Esophagus squamous epithelium (tissue), 5 donors: ENCODE measurements at places on chromosomes 2 and 18. TPM values are rescaled to one million over a fixed set of nuclear protein-coding genes. Genes with fewer than 3 reads are reported as not detected.

GRCh38 chr2:778731-779350, 101.6 kb upstream of the TMEM18 start:
- no peak for DNase-seq

GRCh38 chr2:229297247-229297646, 26.2 kb upstream of the PID1 start:
- no peak for DNase-seq

- no peak for DNase-seq
These were observed 30.1 kb upstream of the ASB1 start for GRCh38 chr2:238396663-238397062.

- DNase-seq = no peak
These were observed 41.6 kb downstream of the THNSL2 start for GRCh38 chr2:88211809-88212154.

Gene GAL3ST2
- not detected for total RNA-seq

GRCh38 chr18:42052122-42052708, 97.2 kb downstream of the PIK3C3 start:
- DNase-seq = no peak

DNA sequence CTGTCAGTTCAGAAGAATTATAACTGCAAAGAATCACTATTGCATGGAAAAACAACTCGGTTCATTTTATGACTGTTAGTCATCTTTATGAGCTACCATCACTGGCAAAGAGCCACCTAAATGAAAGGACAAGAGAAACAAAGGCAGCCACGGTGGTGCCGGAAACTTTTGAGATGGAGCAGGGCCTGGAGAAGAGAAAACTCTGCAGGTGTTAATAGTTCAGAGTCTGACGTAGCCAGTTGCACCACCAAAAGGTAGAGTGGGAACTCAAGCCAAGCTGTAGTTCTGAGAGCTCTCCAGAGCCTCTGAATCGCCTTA, 110.9 kb downstream of the FTCDNL1 start:
- DNase-seq = no peak

- DNase-seq = no peak
These were observed 31.1 kb upstream of the GPC1 start for GRCh38 chr2:240404174-240404852.

DNA sequence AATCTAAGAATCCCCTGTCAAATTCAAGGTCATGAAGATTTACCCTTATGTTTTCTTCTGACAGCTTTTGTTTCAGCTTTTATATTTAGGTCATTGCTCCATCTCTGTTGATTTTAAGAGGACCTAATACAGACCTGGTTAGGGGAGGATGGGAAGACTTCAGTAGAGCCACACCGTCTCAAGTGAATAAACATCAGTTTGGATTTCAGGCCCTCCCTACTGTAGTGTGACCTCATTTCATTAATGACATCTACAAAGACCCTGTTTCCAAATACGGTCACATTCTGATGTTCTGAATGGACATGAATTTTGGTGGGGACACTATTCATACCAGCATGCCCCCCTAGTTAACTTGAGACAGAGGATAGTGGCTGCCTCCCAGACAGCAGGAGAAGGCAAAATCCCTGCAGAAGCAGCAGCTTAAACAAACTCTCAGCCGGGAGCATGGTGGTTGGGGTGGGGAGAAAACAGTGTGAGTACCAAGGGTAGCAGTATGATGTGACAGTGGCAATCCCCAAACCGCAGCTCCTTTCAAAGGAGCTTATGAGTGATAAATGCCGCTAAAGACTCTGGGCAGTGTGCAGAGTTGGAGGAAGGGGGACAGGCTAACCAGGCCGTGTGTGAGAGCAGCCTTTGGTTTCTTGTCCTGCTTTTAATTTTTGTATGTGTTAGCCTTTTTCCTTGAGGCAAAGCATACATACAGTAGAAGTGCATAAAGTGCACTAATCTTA, 65.9 kb upstream of the TNP1 start:
- no peak for DNase-seq

DNA sequence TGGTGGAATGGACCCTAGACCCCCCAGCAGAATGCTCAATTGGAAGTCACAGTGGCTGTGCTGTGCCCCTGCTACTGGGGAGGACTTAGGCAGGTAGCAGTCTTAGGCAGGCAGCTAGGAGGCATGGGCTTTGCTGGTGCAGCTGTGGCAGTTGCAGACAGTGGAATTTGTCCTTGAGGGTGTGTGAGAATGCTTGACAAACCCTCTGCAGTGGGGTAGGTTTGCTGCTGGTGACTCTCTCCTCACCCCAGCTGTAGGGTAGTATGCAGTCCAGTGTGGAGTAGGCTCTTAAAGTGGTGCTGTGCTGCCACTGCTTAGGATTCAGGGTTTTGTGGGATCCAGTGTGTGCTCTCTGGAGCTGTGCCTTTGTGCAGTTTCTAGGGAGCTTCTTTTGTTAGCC, 61.3 kb downstream of the NUP35 start:
- DNase-seq = no peak

DNA sequence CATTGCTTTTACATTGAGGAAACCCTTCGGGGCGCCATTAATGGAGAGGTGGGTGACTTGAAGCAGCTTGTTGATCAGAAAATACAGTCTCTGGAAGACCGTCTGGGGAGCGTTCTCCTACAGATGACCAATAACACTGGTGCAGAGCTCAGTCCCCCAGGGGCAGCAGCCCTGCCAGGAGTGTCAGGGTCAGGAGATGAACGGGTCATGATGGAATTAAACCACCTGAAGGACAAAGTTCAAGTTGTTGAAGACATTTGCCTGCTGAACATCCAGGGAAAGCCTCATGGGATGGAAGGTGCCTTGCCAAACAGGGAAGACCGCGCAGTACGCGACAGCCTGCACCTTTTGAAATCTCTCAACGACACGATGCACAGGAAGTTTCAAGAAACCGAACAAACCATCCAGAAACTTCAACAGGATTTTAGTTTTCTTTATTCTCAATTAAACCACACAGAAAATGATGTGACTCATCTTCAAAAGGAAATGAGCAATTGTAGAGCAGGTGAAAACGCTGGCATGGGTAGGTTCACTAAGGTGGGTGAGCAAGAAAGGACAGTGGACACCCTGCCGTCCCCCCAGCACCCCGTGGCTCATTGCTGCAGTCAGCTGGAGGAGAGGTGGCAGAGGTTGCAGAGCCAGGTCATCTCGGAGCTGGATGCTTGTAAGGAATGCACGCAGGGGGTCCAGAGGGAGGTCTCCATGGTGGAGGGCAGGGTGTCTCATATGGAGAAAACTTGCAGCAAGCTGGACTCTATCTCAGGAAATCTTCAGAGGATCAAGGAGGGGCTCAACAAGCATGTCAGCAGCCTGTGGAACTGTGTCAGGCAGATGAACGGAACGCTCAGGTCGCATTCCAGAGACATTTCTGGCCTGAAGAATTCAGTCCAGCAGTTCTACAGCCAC, 45.0 kb downstream of the EMILIN2 start:
- no peak for DNase-seq

Gene HRH4
- total RNA-seq = not detected

GRCh38 chr2:86476092-86476491, 34.9 kb downstream of the KDM3A start:
- no peak for DNase-seq

Gene CXCR1
- not detected for total RNA-seq

Gene PID1
- 1.0 TPM for total RNA-seq

DNA sequence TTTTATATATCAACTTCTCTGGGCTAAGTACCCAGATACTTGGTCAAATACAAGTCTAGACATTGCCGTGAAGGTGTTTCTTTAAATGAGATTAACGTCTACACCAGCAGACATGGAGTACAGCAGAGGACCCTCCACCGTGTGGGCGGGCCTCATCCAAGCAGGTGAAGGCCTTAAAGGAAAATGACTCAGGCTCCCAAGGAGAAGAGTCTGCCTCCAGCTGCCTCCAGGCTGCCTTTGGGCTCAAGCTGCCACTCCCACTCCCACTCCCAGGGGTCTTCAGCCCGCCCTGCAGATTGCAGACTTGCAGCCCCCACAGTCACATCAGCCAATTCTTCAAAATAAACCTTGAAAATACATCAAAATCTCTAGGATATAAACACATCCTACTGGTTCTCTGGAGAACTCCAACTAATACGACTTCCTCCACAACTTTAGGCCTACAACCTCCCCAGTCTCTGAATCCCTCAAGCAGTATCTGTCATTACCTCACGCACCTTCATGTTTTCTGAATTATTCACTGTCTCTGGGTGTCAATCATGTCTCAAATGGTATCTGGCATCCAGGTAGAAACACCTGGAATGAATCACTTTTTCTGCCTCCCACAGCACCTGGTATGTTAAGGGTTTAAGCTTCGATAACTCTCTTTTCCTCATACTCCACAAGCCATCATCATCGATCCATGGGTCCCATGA, 6.9 kb downstream of the ITGB1BP1 start:
- no peak for DNase-seq

Gene GNAL
- total RNA-seq = 11.4 TPM

Gene RFTN2
- not detected for total RNA-seq

- no peak for DNase-seq
These were observed 208.2 kb downstream of the FBXO15 start for GRCh38 chr18:73939391-73939790.

Gene FAM124B
- total RNA-seq = 2.7 TPM

- no peak for DNase-seq
These were observed 1027.7 kb downstream of the TMEM182 start for GRCh38 chr2:103789381-103790095.

GRCh38 chr2:73020657-73021370, 50.7 kb downstream of the SFXN5 start:
- DNase-seq = no peak

GRCh38 chr2:161417438-161418274, 1.6 kb downstream of the TBR1 start:
- no peak for DNase-seq

DNA sequence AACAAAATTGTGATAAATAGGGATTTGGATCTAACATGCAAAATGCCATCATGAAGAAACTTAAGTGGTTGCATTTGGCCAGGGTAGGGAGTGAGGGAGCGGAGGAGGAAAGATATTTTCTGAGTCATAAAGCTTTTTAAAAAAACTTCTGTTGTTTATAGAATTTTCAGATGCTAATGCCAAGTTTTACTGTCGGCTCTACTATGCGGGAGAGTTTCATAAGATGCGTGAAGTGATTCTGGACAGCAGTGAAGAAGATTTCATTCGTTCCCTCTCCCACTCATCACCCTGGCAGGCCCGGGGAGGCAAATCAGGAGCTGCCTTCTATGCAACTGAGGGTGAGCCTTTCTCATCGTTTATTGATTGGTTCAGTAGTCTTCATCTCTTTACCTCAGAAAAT, 56.0 kb upstream of the PTH2R start:
- no peak for DNase-seq

DNA sequence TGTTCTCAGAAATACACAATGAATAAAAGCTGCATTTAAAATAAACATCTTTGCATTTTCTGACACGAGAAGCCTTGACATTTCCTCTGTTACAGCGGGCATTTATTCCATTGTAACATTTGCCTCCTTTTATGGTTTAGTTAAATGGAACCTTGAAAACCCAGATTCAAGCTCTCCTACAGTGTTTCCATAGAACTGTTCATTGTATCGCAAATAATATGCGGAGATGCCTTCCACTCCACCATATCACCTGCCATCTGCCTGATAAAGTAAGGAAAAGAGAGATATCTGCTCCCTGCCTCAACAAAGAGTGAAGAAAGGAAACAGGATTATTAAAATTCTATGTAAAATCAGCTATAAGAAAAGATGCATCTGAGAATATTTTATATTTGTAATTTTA, 69.8 kb downstream of the CDH19 start:
- DNase-seq = no peak

Gene ITGB6
- 42.2 TPM for total RNA-seq

Gene GPR155
- total RNA-seq = 3.6 TPM

Gene CCDC148
- 0.31 TPM for total RNA-seq

GRCh38 chr18:58714259-58714658, 43.0 kb downstream of the MALT1 start:
- no peak for DNase-seq

Gene GPAT2
- total RNA-seq = 2.1 TPM

DNA sequence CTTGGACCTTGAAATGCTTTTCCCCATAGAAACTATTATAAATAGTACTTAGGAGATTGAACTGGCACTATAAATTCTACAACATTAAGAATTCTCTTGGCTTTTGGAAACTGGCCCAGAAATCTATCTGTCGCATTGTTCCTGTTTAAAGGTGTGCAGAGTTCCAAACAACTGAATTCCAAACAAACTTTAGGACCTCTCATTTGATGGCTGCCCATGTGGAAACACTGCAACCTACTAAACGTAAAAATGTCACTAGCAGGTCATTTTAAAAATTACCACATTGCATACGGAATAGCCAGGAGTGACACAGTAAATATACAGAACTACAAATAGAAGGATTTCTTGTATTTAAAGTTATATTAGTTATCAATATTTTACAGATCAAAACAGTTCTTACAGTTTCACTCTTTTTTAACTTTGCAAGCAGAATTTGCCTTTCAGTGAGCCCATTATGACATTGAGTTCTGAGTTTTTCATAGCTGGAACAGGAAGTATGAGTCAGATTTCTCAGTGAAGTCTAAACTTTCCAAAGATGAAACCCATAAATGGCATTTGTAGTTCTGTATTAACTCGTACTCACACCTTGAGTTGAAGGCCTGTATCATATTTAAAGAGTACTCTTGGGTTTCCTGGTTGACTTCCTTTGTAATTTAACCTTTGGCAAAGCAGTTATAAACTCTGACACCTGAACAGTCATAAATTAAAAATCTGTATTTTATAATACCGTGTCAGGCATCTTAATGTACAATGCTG, 142.3 kb upstream of the BOD1L2 start:
- no peak for DNase-seq

DNA sequence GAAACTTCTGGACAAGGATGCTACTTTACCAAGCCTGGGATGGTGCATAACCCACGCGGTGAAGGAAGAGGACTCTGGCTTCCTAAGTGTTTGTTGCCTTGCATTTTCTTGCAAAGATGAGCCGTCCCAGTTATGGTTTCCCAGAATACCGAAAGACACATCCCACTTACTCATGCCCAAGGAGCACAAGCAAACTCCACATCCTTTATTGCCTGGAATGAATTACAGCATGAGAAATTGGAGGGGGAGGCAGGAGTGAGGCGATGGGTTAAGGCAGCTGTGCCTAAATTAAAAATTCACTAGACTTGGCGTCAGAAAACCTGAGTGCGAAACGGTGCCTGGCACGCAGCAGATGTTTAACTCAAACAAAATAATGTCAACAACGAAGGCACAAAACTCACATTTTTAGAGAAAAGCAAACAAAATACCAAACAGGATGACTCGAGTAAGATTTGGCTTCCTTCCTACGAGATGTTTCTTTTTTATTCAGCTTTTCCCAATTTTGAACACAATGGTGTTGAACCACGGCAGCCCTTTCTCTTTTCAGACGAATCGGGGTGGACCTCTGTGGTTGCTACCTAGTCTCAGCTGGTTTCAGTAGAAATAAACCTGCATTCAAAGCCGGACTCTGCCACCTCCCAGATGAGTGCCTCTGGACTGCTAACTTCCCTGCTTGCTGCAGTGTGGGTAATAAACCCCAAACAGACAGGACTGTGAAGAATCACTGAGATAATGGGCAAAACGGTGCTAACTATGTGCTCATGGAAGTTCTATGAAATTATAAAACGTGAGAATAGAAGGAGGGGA, 100.3 kb upstream of the NCK2 start:
- DNase-seq = no peak

DNA sequence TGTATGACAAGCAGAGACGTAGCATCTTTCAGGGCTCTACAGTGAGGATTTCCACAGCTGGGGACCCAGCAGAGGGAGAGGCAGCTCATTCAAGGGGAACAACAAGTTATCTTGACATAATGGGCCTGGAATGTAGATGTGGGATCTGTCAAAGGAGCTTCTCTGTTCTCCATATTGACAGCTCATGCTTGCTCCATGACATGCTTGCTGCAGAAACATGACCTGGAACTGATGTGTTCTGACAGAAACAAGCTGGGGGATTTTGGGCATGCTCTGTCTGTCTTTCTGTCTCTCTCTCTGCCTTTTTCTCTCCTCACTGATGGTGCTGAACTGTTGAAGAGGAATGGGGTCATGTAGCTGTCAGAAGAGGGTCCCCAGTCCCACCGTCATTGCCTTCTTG, 79.6 kb downstream of the MMADHC start:
- DNase-seq = no peak
